ENCODE measurements at places on chromosomes 11 and 22.

DNA sequence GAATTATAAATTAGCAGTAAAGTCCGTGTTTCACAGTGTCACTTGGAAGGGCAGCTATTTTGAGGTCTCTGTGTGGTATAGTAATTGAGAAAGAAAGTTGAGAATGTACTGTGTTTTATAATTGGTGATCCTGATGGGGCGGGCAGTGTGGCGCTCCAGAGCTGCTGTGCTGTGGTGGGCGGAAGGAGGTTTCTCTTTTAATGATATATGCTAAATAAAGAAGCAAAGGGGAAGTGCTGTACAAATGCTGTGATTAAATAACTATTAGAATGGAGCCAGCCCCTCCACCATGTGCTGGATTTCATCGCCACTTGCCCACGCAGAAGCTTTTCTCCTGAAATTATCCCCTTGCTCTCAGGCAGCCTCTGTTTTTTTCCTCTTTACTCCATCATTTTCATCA, 24.6 kb downstream of the ATXN10 start:
- DNase-seq = no peak

- no peak for DNase-seq
Observed at GRCh38 chr11:90476442-90477007, 253.7 kb upstream of the CHORDC1 start.

DNA sequence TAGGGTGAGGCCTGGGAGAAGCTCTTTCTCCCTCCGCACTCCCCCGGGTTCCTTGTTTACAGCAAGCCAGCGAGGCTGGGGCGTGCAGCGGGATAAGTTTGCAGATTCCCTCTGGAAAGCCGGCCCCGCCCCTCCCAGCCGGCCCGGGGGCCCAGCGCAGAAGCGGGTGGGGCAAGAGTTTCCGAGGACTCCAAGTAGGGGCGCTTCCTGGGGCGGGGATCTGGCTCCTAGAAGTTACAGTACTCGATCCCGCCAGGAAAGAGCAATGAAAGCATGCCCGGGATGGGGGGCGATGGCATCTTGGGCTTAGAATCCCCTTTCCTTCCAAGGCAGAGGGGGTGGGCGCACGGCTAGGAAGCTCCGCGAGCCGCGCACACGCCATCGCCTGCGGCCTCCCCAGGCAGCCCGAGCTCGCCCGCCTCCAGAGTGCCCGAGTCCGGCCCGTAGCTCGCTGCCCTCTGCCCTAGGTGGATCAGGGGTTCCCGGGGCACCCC, 385 bp downstream of the TST start:
- DNase-seq = no peak

DNA sequence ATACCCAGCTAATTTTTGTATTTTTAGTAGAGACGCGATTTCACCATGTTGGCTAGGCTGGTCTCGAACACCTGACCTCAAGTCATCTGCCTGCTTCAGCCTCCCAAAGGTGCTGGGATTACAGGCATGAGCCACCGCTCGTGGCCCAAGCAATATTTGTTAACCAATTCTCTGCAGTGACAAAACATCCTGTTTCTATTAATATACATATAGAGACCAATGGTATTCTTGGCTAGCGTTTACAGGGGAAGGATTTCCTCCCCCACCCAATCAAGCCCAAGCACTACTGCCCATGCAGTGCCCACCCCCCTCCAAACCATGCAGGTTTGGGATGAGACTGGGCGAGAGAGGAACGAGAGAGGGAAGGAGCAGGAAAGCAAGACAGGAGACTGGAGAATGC, 53.1 kb downstream of the APOL3 start:
- DNase-seq = no peak

DNA sequence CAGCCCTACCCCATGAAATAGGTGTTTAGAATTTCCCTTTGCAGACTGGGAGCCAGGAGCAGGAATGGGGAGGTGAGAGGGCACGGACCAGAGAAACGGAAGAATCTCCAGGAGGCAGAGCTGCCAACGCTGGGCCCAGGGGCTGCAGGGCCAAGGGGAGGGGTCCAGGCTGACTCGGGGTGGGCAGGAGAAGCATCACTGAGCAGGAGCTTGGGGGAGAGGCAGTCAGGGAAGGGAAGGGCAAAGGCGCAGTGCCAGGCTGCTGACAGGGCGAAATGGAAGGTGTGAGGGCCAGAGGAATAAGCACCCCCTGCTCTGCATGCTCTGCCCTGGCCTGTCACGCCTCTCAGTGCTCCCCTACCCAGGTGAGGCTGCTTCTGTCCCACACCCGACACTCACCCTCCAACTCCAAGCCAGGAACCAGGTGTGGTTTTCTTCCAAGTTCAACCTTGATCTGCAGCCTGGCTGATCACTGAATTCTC, 14.5 kb downstream of the LRRC32 start:
- no peak for DNase-seq

- no peak for DNase-seq
Observed at GRCh38 chr11:128297091-128297651, 290.2 kb downstream of the ETS1 start.

- no peak for DNase-seq
Observed at GRCh38 chr22:50621948-50622722, 5.8 kb downstream of the ARSA start.

DNA sequence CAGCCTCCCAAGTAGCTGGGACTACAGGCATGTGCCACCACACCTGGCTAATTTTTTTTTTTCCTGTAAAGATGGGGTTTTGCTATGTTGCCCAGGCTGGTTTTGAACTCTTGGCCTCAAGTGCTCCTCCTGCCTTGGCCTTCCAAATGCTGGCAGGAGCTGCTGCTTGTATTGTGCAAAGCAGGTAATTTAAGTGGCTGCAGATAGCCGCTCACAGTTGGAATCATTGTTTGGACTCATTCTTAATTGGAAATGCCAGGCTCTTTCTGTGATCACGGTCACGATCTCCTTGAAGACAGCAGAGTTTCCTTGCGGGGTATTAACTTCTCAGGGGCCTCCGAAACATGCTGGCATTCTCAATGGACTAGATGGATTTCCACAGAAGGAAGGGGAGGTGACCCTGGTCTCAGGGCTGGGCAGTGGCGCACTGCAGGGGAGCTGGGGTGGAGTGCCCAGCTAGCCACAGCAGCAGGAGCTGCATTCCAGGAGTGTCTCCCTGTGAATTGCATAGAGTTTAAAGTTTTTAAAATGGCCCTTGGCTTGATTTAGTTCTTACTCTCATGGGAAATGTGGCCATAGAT, 136.1 kb downstream of the MORC2 start:
- no peak for DNase-seq

- DNase-seq = no peak
Observed at GRCh38 chr11:63837739-63838138, 1.2 kb upstream of the MARK2 start.

- no peak for DNase-seq
Observed at GRCh38 chr22:19177164-19178064, 1.1 kb downstream of the SLC25A1 start.

DNA sequence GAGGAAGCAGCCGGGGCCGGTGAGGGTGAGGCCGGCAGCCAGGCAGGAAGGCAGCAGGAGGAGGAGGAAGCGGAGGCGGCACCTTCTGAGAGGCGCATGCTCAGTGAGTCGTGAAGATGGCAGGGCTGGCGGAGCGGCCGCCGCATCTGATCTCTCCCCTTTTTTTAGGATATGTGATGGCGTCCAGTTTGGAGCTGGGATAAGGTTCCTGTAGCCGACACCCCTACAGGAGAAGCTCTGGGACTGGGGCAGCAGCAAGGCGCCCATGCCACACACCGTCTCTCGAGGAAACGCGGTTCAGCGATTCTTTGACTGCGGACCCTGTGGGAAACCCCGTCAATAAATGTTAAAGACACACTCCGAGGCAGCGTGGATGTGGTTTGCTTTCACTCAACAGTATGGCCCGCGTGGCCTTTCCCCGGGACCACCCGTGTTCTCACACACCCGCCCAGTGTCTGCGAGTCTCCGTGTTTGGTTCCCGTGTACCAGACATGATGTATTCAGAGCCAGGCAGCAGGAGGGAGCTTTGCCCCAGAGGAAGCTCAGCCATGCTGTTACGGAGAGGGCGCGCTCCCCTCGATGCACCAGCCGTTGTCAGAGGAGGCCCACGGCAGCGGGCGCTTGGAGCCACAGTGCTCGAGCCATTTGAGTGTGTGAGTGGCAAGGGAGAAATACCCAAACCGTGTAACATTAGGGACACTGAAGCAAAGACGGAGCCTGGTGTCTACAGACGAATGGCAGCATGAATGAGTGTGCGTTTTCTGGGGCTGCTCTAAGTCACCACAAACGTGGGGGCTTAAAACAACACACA, 27.7 kb upstream of the PARVB start:
- no peak for DNase-seq

GRCh38 chr11:35214226-35214770, 75.3 kb downstream of the CD44 start:
- no peak for DNase-seq

- no peak for DNase-seq
Observed at GRCh38 chr22:42364604-42365110, 67.5 kb downstream of the NFAM1 start.

DNA sequence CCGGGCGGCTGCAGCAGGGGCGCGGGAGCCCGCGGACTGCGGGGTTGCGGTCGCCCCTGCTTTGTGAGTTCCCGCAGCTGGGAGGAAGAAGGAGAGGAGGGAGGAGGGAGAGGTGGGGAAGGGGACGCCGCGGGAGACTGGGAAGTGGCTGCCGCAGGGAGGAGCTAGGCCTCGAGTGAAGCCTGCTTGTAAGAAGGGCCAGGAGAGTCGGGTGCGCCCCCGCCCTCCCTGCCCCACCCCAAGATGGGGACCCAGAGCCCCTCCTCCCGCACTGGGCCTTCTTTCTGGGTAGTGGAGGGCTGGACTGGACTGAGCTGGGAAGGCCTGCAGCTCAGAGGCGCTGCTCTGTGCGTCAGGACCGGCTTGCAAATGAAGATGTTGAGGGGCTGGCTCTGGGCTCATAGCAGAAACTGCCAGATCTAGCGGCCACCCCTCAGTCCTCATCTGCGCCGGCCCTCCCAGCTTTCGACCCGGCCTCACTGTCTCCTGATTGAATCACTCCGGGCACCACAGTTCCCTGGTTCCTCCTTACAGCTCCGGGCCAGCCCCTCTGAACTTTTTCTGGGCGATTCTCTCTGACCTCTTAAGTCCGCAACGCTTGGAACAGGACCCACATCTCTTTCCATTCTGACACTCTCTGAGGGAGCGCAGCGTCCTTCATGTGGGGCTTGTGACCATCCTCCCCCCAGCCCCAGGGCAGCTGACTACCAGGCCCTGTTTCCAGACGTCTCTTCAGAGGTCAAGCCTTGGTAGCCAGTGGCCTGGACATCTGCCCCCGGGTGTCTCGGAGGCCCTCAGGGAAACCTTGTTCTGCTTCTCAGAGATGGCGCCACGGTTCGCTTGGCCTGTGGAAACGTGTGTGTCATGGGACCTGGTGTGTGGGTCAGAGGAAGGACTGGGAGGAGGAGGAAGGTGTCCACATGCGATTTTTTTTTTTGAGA, 21.9 kb downstream of the SERPINH1 start:
- no peak for DNase-seq

DNA sequence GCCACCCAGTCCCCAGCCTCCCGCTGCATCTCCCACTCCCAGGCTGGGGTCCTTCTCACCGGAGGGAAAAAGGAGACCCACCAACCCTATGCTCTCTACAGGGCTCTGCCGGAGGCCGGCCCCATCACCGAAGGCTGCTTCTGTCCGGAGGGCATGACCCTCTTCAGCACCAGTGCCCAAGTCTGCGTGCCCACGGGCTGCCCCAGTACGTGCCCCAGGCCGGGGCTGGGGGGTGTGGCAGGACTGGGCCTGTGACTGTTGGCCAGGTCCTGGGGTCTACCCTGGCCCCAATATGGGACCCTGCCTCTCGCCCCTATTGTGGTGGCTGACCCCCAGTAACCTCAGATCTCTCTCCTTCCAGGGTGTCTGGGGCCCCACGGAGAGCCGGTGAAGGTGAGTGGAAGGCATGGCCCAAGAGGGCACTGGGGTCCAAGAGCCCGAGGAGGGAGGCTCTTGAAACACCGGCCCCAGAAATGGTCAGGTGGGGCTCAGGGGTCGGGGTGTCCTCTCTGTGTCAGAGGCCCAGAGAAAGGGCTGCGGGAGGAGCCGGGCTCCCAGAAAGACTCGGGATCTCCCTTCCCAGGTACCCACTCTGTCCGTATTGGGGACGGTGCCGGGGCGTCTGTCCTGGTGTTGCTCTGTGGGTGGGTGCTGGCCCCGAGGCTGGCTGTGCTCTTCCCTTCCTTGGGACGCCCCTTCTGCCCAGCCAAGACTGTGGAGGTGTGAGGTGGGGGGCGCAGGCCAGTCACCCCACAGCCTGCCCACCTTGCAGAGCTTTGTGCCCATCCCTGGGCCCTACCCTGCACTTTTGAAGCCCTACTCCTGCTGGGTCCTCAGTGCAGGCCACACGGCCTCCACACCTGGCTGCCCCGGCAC, 26.1 kb upstream of the MUC5B start:
- no peak for DNase-seq

DNA sequence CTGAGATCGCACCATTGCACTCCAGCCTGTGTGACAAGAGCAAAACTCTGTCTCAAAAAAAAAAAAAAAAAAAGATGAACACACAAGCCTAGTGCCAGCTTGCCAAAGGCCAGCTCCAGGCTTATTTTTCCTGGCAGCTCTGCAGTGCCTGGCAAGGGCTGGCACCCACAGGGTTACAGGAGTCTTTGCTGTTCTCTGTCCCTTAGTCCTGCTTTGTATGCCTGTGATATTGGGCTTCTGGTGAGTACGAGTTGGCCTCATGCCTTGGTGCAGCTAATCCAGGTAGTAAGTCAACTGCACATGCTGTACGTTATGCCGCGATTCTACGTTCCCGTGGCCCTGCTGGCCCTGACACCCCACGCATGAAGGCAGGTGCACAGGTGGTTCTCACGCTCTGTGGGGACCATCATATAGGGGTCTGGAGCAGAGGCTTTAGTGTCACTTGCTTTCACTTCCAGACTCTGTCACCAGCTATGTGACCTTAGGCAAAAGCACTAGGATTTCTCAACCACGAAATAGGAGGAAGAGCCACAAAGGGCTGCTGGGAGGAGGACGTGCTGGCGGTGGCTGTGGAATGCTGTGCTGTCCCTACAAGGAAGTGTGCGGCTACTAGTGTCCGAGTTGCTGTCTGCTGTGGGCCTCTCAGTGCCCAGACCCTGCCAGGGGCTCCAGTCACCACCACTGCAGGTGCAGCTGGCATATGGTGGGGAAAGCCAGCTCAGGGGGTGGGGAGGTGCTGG, 21.4 kb upstream of the RASL10A start:
- no peak for DNase-seq

GRCh38 chr11:68878022-68878421, 25.6 kb downstream of the MRPL21 start:
- DNase-seq = no peak

GRCh38 chr11:34654483-34655334, 33.8 kb downstream of the EHF start:
- no peak for DNase-seq

DNA sequence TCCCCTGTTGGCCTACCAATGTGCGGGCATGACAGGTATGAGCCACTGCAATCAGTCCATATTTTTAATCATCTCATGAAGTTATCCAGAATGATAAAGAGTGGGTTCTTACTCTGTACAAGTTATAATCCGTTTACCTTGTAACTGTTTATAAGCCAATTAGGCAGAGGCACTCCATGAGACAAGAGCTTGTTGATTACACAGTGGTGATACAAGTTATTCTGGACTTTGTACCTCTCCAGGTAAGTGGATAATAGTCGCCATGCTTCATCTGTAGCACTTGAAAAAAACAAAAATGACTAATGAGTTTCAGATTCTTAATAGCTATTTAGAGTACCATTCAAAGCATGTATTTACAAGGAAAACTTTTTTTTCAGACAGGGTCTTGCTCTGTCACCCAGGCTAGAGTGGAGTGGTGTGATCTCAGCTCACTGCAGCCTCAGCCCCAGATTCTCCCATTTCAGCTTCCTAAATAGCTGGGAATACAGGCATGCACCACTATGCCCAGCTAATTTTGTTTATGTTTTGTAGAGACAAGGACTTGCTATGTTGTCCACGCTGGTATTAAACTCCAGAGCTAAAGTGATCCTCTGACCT, 17.7 kb upstream of the FNBP4 start:
- DNase-seq = no peak

Measured in cortex of kidney (tissue), 1 donor.